ENCODE measurements at places on chromosomes 16 and 17. TPM values are rescaled to one million over a fixed set of nuclear protein-coding genes. Genes with fewer than 3 reads are reported as not detected.

The MRPL10 gene
- 67.0 TPM for total RNA-seq

The ITGAD gene
- total RNA-seq, result not detected

- H3K27me3 ChIP-seq, result no peaks in the 10 kb centered on the region
- no peak overlapping the region for H3K27ac ChIP-seq
- no peak for DNase-seq
- no peaks in the 10 kb centered on the region for H3K4me1 ChIP-seq
- no peak overlapping the region for H3K4me3 ChIP-seq
Observed at GRCh38 chr17:63579633-63580032, 21.1 kb upstream of the TACO1 start.

GRCh38 chr17:68587847-68588246, 13.3 kb downstream of the FAM20A start:
- DNase-seq, result no peak
- H3K4me3 ChIP-seq, result no peak overlapping the region
- H3K4me1 ChIP-seq, result no peaks in the 10 kb centered on the region
- H3K36me3 ChIP-seq, result no peaks in the 10 kb centered on the region
- H3K27me3 ChIP-seq, result peaks cover 5% of the 10 kb centered on the region
- no peak overlapping the region for H3K27ac ChIP-seq
